ENCODE measurements at places on chromosomes 2 and 18.

DNA sequence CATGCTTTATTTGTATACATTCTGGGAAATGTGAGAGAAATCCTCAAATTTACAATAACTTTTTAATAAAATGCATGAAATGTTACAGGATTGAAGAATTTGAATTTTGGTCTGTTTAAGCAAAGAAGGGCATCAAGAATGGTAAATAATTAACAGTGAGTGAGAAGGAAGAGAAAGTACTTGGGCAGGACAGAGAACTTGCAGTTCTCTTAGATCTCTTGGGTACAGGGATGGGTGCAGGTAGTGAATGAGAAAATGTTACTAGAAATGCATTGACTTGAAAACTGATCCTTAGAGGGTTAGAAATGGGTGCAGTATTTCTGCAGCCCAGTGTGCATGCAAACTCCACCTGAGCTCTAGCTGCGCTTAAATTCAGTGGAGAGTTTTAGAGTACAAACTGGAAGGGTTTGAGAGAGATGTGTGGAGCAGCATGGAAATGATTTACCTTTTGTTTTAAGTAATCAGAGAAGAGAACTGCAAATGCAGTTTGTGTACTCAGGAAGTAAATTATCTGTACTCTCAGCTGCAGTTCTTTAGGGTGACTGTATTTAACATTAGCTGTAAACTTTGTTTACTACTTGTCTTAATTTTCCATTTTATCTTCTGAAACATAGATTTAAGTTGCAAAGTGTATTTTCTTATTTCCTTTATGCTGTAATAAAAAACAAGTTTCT, 51.0 kb upstream of the RAB27B start:
- no peak for DNase-seq

DNA sequence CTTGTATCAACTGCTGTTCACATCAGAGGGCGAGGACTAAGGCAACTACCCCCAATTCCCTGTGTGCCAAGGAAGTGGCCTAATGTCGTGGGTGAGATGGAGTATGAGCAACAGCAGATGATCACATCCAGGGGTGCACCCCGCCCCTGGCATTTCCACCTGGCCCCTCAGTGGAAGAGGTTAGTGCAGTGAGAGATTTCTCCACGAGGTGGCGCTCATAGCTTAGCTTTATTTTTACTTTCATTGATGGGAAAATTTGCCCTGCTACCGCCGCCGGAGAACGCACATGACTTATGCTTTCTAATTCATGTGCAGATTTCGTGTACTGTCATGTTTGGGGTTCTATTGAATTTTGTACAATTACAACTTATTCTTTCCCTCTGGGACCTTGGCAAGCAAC, 470.6 kb upstream of the MEX3C start:
- DNase-seq = peak; percentile 48

GRCh38 chr18:49733896-49734585, 79.3 kb downstream of the ACAA2 start:
- DNase-seq = no peak

DNA sequence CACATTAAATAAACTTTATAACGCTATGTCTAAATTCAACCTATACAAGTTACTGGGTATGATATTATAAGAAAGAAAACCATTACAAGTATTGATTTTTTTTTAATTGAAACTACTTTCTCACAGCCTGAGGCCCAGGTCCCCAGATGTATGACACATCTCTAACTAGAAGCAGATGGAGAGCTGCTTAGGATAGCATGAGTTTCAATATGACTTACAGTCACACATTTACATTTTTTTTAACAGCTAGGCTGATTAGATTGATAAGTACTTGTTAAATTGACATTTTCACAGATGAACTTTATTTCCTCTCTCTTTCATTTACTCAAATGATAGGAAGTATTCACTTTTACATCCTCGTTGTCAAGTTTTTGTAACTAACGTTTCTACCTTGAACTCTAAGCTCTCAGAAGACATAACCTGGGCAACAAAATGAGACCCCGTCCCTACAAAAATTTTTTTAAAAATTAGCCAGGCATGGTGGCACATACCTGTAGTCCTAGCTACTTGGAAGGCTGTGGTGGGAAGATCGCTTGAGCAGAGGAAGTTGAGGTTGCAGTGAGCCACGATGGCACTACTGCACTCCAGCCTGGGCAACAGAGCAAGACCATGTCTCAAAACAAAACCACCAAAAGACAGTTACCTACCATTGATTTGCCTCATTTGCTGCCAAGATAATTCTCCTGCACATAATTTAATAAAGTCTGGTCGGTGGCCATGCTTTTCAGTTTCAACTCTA, 52.4 kb downstream of the STK39 start:
- no peak for DNase-seq

DNA sequence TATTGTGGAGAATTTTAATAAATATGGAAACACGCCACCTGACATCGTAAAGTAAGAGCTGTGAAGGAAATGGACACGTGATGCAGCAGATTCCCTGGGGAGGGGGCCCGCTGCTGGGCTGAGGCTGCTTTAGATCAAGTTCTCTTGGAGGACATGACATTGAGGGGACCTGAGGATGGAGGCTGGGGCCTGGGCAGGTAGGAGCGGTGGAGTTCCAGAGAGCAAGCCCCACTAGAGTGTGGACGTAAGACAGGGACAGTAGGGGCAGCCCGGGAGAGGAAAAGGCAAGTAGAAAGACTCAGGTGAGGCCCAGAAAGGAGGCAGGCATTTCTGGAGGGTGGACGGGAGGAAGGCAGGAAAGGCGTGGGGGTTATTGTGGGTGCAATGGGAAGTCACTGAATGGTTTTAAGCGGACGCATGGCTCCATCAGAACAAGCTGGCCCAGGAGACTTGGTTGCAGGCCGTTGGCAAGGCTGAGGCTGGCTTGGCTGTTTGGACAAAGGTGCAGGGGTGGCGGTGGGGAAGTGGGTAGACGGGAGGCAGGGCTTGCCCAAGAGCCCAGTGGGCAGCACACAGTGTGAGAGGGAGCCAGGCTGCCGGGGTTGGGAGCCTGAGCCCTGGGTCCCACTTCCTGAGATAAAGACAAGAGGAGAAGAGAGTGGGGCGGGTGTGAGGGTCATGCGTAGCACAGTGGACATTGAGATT, 15.7 kb downstream of the SIGLEC15 start:
- no peak for DNase-seq

GRCh38 chr2:81206216-81206615, 901.7 kb upstream of the LRRTM1 start:
- DNase-seq = no peak

GRCh38 chr2:8462899-8463648, 218.8 kb upstream of the ID2 start:
- no peak for DNase-seq

DNA sequence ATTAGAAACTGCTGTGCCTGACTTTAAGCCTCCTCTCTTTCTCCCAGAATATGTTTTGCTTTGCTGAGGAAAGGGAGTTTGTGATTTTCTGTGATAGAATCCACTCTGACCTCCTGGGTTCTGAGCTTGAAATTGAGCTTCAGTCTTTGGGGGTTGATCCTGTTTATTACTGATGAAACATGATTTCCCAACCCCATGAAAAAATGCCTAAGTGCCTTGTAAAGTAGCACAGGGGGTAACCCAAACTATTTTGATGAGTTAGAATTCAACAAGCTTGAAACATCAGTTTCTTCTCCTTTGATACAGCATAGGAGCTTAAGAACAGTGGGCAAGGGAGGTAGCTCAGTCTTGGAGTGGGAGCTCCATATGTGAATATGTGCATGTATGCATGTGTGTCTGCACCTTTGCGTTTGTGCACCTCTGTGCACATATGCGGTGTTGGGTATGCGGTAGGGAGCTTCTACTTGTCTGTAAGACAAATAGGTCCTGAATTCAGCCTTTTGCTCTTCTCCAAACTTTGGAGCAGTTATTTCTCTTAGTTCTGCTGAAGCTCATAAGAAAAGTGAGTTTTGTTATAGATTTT, 364.6 kb downstream of the OSR1 start:
- DNase-seq = no peak

GRCh38 chr18:73563901-73564472, 583.6 kb downstream of the FBXO15 start:
- no peak for DNase-seq

GRCh38 chr2:241460631-241461030, 47.8 kb downstream of the STK25 start:
- DNase-seq = no peak

Data from stimulated activated CD8-positive, alpha-beta memory T cell treated with anti-CD3 and anti-CD28 coated beads, Interleukin-2, amount 100 ng/mL, for 48 hours (primary cell).